ENCODE measurements at places on chromosomes 5 and 9.

- no peak for DNase-seq
Observed at GRCh38 chr5:21145376-21145775, 1157.4 kb upstream of the CDH18 start.

- DNase-seq, result no peak
Observed at GRCh38 chr9:89153232-89154017, 25.2 kb downstream of the SHC3 start.

- no peak for DNase-seq
Observed at GRCh38 chr5:5066276-5067186, 73.6 kb upstream of the ADAMTS16 start.

GRCh38 chr9:737400-738120 is 103.9 kb upstream of the DMRT1 start:
- no peak for DNase-seq

- no peak for DNase-seq
Observed at GRCh38 chr5:134435560-134435959, 23.9 kb upstream of the CDKN2AIPNL start.
